ENCODE measurements at places on chromosomes 7 and 10.

DNA sequence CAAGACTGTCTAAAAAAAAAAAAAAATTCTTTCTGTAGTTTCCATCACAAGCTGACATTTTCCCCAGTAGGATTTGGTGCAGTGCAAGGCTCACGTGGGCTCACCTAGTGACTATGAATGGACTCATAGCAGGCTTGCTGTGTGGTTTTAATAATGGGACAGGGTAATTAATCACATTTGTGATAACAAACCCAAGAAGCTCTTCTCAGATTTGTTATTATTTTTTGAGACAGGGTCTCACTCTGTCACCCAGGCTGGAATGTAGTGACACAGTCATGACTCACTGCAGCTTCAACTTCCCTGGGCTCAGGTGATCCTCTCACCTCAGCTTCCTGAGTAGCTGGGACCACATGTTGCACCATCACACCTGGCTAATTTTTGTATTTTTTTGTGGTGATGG is 40.0 kb downstream of the NACAD start:
- no peak for DNase-seq

DNA sequence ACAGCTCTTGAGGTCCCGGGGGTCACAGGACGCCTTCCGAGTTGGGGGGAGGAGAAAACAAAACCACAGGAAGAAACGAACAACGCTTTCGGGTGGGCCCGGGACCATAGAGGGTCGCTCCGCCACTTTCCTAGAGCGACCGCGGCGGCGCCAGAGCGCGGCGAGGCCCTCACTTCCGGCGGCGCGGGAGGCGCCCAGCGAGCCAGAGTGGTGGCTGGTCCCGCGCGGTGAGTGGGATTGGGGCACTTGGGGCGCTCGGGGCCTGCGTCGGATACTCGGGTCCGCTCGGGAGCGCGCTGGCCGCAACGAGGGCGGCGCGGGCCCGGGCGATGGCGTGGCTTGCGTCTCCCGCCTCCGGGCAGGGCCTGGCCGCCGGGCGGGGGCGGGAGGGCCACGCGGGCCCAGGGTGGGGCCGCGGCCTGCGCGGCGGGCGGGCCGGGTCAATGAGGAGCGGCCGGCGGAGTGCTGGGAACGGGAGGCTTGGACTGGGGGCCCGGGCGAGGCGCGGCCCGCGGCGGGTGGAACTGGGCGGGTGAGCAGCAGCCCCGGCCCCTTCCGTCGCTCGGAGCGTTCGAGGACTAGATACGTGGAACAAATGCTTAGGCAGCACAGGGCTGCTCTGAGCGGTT is at the start of gene ZNF22:
TSS of gene ZNF22 (plus strand) at position 172 of the 629 bp plus-strand sequence. CDS start 2,446 bp downstream, outside the sequence.
- peak; percentile 49 for DNase-seq

DNA sequence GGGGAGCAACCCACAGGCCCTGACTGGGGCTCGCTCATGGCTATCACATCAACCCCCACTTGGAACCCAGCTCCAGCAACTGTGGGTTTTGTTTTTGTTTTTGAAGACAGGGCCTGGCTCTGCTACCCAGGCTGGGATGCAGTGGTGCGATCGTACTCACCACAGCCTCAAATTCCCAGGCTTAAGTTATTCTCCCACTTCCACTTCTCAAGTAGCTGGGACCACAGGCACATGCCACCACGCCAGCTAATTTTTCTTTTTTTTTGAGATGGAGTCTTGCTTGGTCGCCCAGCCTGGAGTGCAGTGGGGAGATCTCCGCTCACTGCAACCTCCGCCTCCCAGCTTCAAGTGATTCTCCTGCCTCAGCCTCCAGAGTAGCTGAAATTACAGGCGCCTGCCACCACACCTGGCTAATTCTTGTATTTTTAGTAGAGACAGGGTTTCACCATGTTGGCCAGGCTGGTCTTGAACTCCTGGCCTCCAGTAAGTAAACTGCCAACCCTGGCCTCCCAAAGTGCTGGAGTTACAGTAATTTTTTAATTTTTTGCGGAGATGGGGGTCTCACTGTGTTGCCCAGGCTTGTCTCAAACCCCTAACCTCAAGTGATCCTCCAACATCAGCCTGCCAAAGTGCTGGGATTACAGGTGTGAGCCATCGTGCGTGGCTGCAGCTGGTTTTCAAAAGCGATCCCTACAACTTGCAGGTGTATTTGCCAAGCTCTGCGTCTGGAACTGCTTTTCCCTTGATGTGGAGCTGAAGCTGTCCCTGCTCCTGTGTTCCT is 228.7 kb downstream of the SKIDA1 start:
- no peak for DNase-seq

GRCh38 chr10:17454161-17455014 is at the start of gene ST8SIA6:
TSS of gene ST8SIA6 (minus strand) at chr10:17454595. CDS start at chr10:17454255, 340 bp downstream.
- DNase-seq, result peak; percentile 21

DNA sequence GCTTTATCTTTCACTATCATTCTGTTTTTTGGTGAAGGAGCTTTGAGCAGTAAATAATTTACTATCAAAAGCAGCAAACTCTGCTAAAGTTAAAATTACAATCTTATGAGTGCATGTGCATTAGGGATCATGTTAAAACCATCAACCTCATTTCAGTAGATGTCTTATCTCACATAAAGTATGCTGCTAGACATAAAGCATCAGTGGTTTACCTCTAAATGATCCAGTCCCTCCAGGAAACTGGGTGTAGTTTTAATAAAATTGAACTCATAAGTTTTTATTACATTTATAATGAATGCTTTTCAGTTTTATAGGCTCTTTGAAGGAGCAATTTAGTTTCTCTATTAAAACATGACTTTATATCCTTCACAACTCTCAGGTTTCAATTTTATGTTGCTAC is 108.7 kb downstream of the LRRN3 start:
- DNase-seq, result no peak

GRCh38 chr7:101538596-101539459 is 90.3 kb downstream of the MYL10 start:
- DNase-seq, result peak; percentile 24

- no peak for DNase-seq
These were observed 82.6 kb downstream of the FOXL3 start for GRCh38 chr7:372546-372931.

GRCh38 chr10:30028006-30028737 is 31.2 kb downstream of the JCAD start:
- DNase-seq, result no peak

DNA sequence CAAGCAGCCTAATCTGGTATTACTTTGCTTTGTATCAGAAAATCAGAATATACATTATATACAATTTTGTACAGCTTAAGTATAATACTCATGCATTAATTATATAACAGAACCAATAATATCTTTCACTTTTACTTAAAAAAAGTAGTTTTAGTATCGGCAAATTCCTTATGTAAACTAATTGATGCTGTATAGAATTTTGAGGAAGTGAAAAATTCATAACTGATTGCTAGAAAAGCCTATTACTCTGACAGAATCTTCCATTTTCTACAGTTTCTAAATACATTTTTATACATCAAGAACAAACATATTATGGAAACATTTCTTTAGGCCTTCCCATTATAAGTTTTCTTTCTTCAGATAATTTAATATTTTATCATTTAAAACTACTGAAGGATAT is 124.0 kb upstream of the GPR22 start:
- no peak for DNase-seq

DNA sequence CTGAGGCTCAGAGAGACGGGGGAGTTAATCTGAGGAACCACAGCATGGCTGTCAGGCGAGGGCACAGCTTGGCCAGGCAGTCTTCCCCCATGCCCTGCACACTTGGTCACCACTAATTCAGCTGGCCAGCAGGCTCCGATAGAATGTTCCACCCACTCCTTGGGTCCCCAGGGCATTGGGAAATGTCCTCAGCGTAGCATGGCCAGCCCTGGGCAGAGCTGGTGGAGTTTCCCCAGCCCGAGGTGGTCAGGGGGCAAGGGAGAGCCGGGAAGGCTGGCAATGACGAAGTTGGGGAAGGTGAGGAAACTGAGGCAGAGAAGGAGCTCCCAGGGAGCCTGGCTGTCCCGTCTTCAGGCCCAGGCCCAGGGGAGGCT is 12.1 kb upstream of the GRIFIN start:
- no peak for DNase-seq

DNA sequence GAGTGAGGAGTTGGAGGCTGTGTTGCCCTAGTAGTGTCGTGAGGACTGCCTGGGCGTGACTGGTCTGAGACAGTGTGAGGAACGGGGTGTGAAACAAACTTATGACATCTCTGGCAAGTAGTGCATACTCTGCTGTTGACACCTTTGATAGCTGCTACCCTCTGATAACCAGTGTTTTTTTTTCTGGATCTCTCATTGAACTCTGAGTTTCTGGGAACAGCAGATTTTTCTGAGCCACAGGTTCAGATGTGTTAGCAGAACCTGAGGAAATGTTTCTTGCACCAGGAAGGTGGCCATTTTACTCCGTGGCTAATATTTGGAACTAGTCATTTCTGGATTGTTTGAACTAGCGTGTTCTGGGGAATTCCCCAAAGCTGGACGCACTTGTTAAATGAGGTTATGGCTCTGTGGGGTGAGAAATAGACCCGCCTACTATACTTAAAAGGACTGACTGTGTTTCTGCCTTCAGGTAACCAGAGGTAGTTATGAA is 52.9 kb downstream of the AUTS2 start:
- no peak for DNase-seq

DNA sequence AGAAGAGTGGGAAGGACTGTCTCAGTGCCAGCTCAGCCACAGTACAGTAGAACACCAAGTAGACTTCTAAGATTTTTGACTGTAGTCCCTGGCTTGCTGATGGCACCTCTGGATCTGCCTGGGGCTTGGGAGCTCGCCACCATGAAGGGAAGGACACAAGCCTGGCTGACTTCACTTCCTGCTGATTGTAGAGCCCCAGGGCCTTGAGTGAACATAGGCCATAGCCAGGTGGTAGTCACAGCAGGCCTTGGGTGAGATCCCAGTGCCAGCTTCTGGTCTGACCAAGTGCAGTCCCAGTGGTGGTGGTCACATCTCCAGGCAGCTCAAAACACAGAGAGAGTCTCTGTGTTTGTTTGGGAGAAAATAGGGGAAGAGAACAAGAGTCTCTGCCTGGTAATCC is 57.6 kb upstream of the HBP1 start:
- no peak for DNase-seq

- DNase-seq, result no peak
These were observed 219.2 kb upstream of the PPP2R2D start for GRCh38 chr10:131681656-131682055.

- no peak for DNase-seq
These were observed 24.7 kb downstream of the DAGLB start for GRCh38 chr7:6422926-6423632.

DNA sequence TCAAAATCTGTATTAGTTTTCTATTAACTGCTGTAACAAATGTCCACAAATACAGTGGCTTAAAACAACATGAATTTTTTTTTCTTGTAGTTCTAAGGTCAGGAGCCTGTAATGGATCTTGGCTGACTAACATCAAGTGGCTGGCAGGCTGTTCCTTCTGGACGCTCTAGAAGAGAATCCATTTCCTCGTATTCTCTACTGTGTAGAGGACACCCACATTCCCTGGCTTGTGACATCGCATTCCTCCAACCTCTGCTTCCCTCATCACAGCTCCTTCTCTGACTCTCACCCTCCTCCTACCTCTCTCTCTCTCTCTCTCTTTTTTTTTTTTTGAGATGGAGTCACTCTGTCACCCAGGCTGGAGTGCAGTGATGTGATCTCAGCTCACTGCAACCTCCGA is 4.8 kb upstream of the CALHM1 start:
- no peak for DNase-seq

DNA sequence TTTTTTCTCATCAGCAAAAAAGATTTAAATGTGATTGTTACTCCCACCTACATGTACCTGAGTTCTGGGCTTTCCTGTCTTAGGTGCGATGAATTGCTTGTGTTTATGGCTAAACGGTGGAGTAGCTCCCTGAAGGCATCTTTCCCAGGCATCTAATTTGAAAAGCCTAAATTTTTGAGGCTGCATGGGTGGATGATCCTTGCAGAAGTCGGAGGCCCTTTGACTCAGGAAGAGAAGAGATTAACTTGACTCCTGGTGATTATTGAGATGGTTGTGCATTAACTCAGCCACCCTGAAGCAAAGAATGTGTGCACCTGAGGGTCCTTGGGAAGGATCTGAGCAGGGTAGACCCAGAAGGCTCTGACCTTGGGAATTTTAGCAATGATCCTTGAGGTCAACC is 155.6 kb upstream of the SEMA3C start:
- DNase-seq, result no peak

DNA sequence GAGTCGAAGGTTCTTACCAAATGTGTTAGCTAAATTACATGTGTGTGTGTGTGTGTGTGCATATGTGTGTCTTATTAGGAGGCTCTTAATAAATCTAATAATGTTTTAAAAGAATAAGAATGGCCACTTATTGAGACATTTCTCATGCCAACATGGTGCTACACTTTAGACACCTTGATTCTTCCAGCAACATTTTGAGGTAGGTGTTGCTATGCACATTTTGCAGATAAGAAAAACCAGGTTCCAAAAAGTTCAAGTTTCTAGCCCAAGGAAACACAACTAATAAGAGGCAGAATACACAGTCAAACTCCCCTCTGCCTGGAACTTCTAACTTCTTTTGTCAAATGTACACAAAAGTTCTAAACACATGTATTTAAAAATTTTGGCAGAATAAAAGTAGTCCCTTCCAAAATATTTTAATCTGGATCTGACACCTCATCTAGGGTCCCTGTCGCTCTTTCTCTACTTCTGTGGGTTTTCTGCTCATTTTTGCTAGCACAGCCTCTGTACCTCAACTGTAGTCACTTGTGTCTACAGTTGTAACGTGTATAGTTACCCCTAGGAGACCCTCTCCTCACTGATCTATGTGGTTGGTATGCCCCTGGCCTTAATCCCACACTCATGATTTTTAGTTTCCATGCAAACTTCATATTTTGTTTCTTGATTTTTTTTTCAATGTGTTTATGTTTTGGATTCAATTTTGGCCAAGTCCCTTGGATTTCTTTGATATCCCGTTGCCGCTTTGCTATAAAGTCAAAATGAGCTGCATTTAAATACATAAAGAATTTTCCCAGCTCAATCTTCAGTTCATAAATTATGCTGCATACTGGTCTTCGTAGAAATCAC is 4.3 kb downstream of the ANKRD1 start:
- no peak for DNase-seq

DNA sequence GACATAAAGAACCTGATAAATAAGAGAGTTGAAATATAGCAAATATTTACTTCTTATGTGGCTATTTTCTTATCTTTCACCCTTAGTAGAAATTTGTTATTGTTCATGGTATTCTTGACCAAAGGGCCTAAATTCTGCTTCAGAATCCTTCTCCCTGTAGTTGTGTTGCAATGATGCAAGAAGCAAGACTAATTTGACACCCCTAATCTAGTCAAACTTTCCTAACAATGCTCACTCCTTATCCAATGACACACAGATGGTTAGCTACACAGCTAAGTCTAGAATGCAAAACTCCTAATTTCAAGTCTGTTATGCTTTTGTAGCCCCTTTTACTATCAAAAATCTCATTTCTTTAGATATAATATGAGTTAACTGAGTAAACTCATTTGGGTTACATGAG is 56.1 kb downstream of the TWIST1 start:
- DNase-seq, result no peak

- no peak for DNase-seq
These were observed 43.4 kb upstream of the SRGN start for GRCh38 chr10:69044546-69044945.
